Epithelial cell of prostate (primary cell): ENCODE measurements at places on chromosomes 5 and 9.

- DNase-seq: no peak
Observed at GRCh38 chr5:109668237-109668636, 21.5 kb upstream of the MAN2A1 start.

DNA sequence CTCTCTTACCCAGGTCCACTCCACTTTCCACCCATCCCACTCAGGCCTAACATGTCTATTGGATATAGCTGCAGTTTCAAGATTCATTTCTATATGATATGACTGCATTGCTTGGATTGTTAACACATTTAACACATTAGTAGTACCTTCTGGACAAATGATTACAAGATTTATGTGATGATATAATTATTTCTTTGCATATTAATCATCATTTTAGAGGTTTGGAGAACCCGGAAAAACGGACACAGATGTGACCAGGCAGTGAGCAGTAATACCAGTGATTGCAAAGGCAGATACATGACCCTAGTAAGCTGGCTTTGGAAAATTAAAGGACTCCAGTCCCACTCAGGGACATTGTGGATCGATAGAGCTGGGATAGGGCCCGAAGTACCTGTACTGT lies 103.8 kb downstream of the PRR16 start:
- no peak for DNase-seq

DNA sequence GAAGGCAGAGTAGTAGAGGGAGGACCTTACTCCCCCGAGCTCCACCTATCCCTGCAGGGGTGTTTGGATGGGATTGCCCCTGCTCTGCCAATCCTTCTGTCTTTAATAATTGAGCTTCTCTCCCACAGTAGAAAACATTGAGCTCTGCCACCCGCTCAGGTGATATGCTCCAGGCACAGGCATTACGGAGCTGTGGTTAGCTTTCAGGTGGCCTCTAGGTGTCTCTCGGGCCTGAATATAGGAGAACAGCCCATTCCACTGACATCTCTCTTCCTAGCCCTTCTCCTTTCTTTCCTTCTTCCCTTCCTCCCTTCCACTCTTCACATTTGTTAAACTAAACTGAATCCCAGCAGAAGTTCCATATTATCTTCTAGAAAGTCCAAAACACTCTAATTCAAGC lies 203.4 kb downstream of the SYK start:
- no peak for DNase-seq

- no peak for DNase-seq
Observed at GRCh38 chr5:146521403-146522106, 5.6 kb upstream of the GPR151 start.

GRCh38 chr5:154078272-154078671 lies 39.5 kb downstream of the MFAP3 start:
- DNase-seq: no peak

GRCh38 chr5:10861423-10861790 lies 100.4 kb upstream of the DAP start:
- DNase-seq: no peak

DNA sequence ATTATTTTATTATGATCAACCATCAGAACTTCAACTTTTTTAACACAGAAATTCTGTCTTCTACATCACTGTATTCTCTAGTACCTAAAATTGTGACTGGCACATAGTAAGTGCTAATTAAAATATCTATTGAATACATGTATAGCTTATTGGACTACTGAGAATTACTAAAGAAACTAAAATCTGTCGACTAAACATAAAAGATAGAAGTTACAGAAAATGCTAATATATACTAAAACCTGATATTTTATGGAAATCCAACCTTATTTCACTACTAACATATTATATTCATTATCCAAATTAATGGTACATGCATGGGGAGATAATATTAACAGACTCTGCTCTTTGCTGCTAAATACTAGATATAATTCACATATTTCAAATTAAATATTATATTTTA lies 153.6 kb downstream of the DTWD2 start:
- DNase-seq: no peak

DNA sequence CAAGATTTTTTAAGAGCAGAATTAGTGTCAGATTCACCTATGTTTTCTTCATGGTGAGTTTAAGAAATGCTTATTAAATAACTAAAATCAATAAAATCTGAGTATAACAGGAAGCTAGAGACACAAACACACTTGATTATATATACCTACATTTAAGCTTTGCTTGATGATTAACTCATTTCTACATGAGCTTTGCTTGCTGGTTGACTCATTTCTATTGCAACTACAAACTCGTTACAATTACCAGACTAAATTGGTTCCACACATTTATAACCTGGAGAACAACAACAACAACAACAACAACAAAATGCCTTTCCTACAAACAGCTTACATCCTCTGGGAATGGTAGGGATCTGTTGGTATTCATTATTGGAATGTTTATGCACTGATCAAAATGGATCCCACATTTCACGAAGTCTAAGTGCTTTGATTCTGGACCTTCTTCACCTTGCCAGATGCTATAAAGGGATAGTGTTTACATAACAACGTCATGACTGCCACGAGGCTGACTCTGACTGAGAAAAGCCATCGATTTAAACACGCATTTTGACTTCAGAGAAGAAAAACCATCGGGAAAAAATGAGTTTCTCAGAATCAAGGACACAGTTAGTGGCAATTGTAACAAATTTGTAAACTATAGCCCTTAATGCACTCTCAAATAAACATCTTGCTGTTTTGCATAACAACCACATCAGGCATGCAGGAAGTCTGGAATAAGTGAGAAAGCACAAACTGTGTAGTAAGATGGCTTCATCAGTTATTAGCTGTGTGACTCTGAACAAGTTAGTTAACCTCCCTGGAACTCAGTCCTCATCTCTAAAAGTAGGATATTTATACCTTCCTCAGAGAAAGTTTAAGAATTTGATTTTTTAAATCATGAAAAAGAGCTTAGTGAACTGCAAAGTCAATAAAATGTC lies 49.8 kb downstream of the RASEF start:
- no peak for DNase-seq

DNA sequence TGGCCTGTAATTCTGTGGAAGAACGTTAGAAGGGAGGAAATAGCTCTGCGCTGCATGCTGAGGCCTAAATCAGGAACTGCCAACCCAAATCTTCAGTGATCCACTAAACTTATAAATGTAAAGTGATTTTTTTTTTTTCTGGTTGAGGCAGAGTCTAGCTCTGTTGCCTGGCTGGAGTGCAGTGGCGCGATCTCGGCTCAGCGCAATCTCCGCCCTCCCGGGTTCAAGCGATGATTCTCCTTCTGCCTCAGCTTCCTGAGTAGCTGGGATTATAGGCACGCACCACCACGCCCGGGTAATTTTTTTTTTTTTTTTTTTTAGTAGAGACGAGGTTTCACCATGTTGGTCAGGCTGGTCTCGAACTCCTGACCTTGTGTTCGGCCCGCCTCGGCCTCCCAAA lies 717.4 kb upstream of the FAM174A start:
- no peak for DNase-seq

DNA sequence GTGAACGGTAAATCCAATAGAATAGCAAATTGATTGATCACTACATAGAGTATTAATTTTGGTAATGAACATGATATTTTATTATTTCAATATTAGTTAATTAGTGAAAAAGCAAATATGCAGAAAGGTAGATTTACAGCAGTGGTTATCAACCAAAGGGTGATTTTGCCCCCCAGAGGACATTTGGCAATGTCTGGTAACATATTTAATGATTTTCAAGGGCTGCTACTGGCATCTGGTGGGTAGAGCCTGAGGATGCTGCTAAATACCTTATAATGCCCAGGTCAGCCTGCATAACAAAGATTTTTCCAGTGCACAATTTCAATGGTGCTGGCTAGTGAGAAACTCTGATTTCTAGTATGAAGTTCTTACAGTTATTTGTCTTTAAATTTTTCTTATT lies 1313.7 kb downstream of the PTPRD start:
- DNase-seq: no peak

GRCh38 chr5:76351176-76351575 lies 51.9 kb upstream of the IQGAP2 start:
- no peak for DNase-seq

GRCh38 chr9:117714282-117714681 lies 10.1 kb downstream of the TLR4 start:
- no peak for DNase-seq

DNA sequence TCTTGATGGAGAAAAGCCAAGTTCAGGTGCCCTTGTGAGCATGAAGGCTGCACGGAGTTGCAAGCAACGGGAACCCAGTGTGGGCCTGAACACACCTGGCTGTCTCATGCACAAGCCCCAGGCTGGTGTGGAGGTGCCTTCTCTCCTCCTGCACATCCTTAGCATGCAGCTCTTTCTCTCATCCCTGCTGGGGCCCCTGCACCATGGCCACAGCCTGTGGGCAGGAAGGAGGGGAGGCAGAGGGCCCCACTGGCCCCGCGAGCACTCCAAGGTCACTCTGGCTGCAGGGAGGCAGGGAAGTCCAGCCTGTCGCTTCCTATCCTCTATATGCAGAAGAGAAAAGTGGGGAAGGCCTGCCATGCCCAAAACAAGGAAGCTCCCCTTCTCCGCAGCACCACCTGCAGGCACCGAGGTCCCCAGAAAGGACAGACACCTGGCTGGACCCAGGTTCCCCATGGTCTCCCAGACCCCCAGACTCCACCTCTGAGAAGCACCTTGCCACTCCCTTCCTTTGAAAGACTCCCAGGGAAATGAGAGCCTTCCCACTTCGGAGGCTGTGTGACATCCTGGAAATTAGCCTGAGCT lies 18.6 kb downstream of the STKLD1 start:
- no peak for DNase-seq

- no peak for DNase-seq
Observed at GRCh38 chr5:81418606-81419005, 24.7 kb upstream of the ACOT12 start.

GRCh38 chr5:172487671-172488070 lies 33.3 kb upstream of the SH3PXD2B start:
- DNase-seq: no peak

DNA sequence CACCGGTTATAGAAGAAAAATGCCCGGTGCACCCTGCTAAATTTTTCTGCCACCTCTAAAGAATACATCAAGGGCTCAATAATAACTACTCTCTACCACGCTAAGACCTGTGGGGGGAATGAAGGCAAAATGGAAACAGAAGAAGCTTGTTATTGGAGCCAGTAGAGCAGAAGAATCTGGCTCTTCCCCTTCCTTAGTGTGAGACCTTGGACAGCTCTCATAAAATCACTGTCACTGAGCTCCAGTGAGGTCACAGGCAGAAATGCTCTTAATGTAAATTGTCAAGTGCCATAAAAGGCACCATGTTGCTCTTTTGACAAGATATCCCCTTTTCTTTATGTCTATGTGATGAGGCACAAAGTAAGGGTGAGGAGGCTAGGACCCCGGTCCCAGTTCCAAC lies 74.4 kb downstream of the ASTN2 start:
- DNase-seq: no peak

DNA sequence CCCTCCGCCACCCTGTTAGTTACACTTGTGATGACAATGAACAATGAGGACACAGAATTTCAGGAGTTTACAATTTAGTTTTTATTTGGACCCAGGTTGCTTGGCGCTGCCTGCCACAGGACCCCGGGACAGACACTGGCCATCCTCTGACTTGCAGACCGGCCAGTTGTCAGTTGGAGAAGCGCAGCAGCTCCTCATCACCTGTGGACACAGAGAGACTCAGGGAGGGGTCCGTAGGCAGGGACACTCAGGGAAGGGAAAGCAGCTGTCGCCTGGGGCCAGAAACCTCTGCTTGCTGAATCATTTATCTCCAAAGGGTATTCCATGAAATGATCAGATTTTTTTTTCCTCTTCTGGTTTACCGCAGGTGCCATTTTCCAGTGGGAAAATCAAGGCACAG lies 18.0 kb downstream of the AMBP start:
- no peak for DNase-seq

GRCh38 chr5:170333161-170333910 lies 35.8 kb upstream of the LCP2 start:
- no peak for DNase-seq

GRCh38 chr9:108784998-108785397 lies 70.8 kb downstream of the ACTL7B start:
- DNase-seq: no peak

GRCh38 chr9:89622933-89623861 lies 18.4 kb downstream of the GADD45G start:
- DNase-seq: no peak

DNA sequence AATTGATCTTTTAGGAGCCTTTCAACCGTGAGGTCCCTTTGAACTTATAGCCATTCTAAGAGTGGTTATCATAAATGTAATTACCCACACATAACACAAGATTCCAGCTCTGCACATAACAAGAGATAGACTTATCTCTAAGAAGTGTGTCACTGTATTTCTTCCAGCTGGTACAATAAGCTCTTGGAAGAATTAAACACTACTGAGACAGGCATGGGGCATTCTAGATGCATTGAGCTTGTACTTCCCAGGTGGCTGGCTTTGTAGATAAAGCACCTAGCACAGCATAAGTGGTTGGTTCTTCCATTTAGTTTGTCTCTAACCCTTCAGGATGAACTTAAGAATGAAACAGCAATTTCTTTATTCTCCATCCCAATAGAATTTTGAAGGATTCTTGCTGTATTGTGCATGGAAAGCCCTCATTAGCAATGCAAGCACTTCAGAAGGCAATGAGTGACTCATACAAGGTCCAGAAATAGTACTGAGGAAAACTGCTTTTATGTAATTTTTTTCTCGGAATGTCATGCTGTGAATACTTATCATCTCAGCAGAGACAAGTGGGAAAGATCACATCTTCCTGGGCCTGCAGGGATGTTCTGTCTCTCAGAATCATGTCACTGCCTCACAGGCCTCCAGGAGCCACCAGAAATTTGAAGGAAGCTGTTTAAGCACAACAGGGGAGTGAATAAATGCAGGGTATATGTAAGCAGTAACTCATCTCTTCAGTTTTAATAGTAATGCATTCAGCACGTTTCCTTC lies 91.1 kb upstream of the CD180 start:
- DNase-seq: no peak

DNA sequence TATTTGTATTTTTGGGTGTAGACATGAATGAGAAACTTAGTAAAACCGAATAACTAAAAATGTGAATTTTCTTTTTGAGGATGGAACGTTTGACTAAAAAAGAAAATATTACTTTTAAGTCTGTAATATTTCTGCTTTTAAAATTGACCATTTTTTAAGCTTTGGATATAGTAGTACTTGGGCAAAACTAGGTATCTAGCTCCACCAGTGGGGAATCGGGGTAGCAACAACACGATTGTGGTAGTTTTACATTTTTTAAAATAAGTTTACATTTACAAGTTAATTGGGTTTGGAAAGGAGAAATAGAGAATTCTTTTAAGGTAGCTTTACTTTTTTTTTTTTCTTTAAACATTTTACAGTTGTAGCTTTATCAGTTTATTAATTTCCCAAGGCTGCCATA lies 154.4 kb downstream of the MAN2A1 start:
- DNase-seq: no peak

GRCh38 chr9:5274770-5275169 lies 29.7 kb downstream of the RLN2 start:
- DNase-seq: no peak
